Stimulated activated CD4-positive, alpha-beta T cell treated with anti-CD3 and anti-CD28 coated beads, TNF-alpha, amount 100 ng/mL, for 1 hour (primary cell): ENCODE measurements at places on chromosomes 5 and 9.

DNA sequence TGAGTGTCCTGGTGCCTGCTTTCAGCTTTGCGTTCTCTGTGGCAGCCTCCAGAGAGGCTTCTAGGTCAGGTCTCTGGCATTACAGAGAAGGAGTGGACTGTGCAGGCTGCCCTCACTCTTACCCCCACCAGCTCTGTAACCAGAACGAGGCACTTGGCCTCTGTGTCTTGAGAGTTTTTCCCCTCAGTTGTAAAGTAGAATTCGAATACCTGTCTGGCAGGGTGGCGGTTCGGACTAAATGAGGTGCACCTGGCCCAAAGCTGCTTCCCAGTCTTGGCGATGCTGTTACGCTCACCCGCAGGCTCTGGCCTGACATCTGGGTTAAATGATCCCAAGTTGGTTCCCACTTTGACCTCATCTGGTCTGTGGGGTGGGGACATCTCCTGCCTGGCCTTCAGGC is 40.1 kb downstream of the FAM78A start:
- no peak for DNase-seq

GRCh38 chr5:4295663-4296339 is 700.2 kb downstream of the IRX1 start:
- DNase-seq = no peak

DNA sequence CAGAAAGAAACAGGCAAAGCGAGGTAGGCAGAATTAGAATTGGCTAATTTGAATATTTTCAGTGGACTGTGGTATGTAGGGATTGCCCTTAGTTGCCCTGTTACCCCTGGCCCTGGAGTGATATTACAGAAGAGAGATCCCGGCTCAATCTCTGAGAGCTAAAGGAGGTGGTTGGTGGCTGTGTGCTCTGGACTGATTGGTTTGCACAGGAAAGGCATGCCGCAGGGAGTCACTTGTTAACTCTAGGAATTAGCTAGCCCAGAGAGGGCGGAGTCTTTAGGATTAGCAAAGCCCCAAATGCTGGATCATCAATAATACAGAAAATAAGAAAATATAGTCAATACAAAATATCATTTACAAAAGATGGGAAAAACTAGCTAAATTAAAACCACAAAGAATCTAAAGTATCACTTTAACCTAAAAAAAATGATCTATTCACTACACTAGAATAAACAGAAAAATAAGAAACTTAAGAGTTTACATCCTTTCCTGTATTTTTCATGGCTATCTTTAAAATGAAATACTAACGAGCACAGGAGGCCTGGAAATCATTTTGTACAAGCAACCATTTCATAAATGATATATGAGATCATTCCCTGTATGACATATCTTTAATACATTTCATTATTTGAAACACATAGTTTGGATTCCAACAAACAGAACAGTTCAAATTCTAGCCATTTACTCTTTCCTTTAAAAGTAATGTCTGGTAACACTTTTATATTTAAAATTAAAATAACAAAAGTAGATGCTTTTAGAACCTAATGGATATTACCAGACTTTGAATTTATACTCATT is 71.1 kb downstream of the GNAQ start:
- no peak for DNase-seq

GRCh38 chr5:133032852-133033742 is 6.7 kb upstream of the ZCCHC10 start:
- no peak for DNase-seq

GRCh38 chr5:94908889-94909480 is 290.5 kb downstream of the SLF1 start:
- DNase-seq = no peak

- DNase-seq = no peak
Measured at GRCh38 chr5:177439518-177440053, 7.0 kb upstream of the PRR7 start.

GRCh38 chr5:6820851-6821479 is 107.7 kb downstream of the TENT4A start:
- DNase-seq = no peak

GRCh38 chr9:92770360-92770995 is 5.8 kb upstream of the BICD2 start:
- no peak for DNase-seq

- no peak for DNase-seq
Measured at GRCh38 chr5:85293145-85293785, 908.6 kb upstream of the EDIL3 start.

DNA sequence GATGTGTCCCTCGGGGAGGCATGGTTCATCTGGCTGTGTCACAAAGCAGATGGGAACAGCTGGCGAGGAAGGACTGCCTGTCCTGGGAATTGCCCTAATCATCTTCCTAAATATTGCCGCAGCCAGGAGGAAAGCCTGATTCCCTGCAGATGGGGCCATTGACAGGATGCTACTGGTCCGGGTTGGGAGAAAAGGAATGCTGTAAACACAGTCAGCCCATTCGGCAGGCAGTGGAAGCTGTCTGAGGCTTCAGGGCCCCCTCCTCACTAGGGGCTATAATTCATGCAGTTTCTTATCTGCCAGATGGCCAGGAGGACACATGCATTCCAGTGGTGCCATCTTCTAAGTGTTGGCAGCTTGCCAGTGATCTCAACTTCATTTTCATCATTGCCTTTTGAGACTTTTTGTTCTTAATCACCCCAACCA is 110.3 kb downstream of the KCNIP1 start:
- DNase-seq = no peak

DNA sequence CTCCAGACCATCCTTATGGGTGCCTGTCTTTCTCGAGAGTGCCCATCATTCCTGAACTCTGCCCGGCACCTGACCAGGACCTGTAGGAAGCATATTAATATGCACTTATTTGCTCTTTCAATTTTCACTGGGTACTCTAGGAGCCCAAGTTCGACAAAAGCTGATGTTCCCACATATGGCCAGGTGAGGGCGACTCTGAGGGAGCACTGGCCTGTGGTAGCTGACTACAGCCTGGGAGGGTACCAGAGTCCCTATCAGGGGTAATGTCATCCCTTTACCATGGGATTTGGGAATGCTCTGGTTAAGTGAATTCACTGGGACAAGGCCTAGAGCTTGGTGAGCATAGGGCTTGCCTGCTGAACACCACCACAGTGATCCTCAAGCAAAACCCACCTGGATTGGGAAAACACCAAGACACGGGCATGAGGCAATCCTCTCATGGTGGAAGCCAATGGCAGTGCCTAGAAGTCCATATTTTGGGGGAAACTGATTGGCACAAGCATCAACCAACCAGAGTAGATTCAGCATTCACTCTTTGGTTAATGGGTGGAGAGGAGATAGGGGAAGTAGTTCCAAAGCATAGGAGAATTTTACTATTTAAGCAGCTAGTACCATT is 112.2 kb downstream of the MTX3 start:
- DNase-seq = no peak

- no peak for DNase-seq
Measured at GRCh38 chr5:93579692-93580062, 1.3 kb downstream of the NR2F1-AS1 start.

GRCh38 chr9:131282175-131282574 is 5.9 kb upstream of the FAM78A start:
- DNase-seq = no peak

- no peak for DNase-seq
Measured at GRCh38 chr5:51185850-51186329, 197.4 kb upstream of the ISL1 start.

DNA sequence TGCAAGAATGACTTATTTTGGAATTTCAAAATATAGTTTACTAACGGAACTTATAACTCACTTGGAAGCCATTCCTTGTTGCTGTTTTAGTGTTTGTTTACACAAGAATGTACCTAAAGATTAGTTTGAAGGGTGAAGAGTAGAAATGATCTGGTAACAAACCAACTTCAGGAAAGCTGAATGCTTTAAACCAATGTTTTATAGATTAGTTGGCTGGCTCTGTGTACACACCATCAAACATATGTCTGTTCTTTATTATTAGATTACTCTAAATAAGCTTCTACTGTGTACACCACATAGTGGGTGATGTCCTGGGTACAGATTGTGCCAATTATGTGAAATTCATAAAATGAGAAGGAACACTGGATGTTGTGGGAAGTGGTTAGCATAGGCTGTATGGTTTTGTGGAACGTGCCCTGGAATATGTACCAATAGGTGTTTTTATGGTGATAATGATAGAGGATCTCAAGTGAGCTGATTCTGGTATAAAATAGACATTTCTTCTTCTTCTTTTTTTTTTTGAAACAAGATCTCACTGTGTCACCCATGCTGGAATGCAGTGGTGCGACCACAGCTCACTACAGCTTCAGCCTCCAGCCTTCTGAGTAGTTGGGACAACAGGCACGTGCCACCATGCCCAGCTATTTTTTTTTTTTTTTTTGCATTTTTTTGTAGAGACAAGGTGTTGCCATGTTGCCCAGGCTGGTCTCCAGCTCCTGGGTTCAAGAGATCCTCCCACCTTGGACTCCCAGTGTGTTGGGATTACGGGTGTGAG is 109.3 kb upstream of the DHFR start:
- no peak for DNase-seq

DNA sequence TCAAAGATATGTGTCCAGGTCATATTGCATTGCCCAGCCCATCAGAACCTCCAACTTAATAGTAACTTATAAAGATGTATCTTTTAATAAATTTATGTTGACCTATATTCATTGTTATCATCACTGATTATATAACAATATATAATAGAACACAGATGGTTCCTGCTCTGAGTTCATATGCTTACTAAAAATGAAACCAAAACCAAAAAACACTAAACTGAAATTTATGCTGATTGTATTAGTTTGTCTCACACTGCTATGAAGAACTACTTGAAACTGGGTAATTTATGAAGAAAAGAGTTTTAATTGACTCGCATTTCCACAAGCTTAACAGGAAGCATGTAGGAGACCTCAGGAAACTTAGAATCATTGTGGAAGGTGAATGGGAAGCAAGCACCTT is 462.5 kb upstream of the TYRP1 start:
- no peak for DNase-seq

- no peak for DNase-seq
Measured at GRCh38 chr5:132011622-132012343, at the start of gene ACSL6. Gene ACSL6 (minus strand): TSS chr5:132011658. CDS start chr5:132011553, 105 bp downstream.

- no peak for DNase-seq
Measured at GRCh38 chr5:161047024-161047423, 195.0 kb upstream of the ATP10B start.

- DNase-seq = no peak
Measured at GRCh38 chr5:30279237-30279636, 914.2 kb upstream of the CDH6 start.

DNA sequence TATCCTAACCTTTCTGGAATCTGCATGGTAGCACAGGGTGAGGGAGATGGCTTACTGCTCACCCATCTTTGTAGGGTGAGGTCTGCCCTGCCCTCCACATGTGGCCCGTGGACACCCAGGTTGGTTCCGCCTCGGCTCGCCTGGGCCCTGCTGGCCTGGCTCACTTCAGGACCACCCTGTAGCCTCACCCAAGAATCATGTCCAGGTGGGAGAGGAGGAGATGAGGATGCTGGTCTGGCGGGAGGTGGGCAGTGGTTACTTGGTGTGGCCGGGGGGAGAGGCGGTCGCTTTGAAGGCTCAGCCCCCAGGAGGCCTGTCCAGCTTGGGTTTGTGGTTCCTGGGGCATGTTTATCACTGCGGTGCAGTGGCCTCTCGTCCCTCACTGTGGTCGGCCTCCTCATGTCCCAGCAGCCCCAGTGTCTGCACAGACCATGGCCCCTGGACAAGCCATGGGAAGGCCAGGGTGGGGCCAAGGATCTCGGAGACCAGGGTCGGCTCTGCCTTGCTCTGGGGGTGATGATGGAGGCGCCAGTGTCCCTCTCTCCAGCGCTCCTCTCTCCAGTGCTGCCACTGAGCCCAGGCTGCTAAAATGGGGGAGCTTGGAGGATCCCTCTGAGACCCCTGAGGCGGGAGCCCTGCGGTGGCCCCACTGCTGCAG is 4.6 kb downstream of the OBP2B start:
- no peak for DNase-seq

DNA sequence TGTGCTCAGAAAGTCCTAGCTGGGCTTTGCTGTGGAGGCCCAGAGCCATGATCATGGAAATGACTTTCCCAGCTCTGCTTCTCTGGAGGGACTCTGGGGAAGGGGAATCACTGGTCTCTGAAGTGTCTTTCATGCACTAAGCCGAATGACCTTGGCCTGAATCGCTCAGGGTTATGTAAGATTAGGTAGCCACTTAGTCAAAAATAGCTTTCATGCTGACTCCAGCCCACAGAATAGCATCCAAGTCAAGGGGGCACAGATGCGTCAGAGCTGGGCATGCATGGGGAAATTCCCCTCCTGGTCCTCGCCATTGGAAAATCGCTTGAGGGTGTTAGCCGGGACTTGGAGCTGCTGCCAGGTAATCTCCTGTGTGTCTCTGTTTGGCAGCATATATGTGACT is 36.1 kb upstream of the PPARGC1B start:
- no peak for DNase-seq

DNA sequence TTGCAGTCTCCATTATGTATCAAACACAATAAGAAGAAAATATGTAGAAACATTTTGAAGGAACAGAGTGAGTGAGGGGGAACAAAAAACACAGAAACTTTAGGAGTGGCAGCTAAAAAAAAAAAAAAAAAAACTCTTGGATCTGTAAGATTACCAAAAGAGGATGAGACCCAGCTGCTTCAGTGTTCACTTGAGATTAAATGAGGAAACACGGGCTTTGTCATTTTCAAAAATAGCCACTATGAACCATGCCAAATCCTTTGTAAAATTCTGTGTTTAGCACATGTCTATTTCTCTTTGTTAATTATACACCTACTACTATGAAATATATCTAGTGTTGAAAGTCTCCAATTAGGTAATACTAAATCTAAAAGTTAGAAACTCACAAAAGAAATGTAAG is 485.9 kb downstream of the EFNA5 start:
- no peak for DNase-seq

DNA sequence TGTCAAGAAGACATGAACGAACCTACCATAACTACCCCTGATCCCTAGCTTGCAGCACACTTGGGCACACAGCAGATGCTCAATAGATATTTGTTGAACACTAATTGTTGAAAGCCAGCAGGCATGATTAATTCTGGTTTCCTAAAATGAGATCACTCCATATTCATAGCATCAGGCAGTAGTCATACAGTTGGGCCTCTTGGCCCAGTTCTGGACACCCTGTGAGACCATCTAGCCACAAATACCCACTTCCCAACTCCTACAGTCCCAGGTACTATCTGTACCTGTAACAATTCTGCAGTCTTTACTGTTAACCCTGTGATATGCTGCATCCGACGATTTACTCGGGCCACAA is 24.2 kb downstream of the P4HA2 start:
- DNase-seq = no peak

DNA sequence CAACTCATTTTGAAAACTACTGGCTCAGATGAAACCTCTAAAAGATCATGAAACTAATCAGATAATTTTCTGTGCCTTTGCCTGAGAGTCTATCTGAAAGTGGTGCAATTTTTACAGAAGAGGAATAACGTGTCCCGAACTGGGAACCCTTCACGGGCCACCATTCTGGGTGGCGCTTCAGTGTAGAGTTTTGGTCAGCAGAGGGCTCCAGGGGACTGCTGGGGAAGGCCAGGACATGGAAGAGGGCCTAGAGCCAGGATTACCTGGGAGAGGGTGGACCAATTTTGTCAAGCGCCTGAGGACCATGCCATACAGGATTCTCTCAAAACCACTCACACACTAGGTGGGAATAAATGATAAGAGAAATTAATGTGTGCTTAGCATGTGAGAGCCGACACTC is 49.7 kb upstream of the PLEKHG4B start:
- no peak for DNase-seq

GRCh38 chr5:24646915-24647314 is 2.1 kb upstream of the CDH10 start:
- DNase-seq = no peak

- no peak for DNase-seq
Measured at GRCh38 chr5:114358329-114358728, 3.5 kb upstream of the KCNN2 start.

- DNase-seq = no peak
Measured at GRCh38 chr9:135045928-135046738, 41.3 kb upstream of the OLFM1 start.

- DNase-seq = no peak
Measured at GRCh38 chr5:138386290-138386689, 33.8 kb downstream of the KDM3B start.
